ENCODE measurements at places on chromosomes 5 and 9.

- DNase-seq = no peak
Observed at GRCh38 chr9:36949466-36949865, 84.6 kb downstream of the PAX5 start.

DNA sequence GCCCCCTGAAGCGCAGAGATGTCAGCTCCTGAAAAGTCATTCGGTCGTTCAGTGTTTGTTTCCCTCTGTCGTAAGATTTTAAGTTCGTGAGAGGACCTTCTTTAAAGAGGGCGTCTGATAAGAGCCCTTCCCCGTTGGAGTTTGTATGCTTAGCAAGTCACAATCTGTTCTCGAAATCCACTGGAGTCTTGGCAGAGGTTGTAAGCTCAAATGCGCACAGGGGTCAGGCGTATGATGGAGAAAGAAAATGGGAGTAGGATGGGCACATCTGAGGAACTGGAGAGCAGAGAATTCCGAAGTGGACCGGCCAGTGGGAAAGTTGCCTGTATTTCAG is 710 bp downstream of the HSD17B4 start:
- DNase-seq = no peak

DNA sequence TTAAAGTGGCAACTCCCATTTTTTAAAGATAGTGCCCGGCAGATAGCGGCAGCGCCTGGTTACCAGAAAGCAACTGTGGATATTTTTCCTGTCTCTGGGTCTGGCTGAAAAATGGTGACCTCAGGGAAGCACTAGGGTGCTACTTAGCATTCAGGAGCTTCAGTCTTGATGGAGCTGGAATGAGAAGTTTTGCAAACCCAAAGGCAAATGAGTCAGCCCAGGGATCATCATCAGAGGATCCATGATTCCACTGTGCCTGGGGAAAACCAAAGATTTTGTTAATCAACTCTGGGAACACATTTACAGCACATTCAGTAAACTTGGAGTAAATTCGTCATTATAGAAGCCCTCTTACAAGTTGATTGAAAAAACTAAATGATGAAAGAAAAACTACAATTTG is 26.7 kb downstream of the F2R start:
- no peak for DNase-seq

GRCh38 chr9:132733260-132733815 is 63.1 kb downstream of the GTF3C4 start:
- DNase-seq = no peak

GRCh38 chr9:110776221-110776620 is 107.6 kb downstream of the MUSK start:
- DNase-seq = no peak

DNA sequence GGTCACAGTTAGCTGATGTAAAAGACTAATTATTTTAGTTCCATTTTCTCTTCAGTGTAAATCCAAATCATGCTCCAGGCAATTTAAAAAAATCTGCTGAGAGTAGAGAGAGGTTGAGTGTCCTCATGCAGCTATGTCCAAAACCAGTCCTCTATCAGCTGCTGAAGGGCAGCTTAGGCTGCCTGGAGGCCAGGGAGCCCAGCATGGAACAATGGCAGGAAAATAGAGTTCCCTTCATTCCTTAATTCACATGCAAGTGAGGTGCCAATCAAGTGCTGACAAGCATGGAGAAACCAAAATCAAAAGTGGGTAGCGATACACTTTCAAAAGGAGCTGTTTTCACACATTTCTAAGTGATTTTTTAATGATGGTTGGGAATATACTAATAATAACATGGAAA is 78.3 kb upstream of the POU5F2 start:
- DNase-seq = no peak

DNA sequence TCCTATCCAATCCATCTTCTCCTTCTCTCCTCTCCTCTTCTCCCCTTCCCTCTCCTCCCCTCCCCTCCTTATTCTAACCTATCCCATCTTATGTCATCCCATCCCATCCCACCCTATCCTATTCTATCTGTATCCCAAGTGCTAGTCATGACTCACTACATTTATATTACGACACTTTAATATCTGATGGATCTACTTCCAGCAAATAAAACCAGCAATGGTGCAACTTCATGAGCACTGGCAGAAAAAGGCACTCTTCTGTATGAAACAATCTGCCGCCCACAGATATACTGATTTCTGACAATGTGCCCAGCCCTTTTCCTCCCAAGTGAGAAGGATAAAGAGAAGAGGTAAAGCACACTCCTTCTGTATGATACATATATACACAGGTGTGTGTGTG is 86.6 kb upstream of the ANKH start:
- DNase-seq = no peak

DNA sequence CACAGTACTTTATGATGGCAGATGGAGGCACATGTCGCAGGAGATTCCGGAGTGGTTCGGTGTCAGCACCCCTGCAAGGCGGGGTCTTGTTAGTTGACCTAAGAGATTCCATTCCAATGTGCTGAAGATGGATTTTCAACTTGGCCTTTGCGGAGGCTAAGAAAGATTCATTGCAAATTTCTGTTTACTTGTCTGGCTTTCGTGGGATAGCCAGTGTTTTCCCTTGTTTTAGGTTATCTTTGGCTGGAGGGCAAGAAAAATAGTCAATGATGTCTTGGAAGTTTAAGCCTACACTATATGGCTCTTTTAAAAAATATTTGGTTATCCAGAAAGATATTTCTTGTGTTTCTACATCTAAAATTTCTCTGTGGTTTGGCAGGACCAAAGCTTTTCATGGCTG is 123.6 kb upstream of the PTCH1 start:
- no peak for DNase-seq

DNA sequence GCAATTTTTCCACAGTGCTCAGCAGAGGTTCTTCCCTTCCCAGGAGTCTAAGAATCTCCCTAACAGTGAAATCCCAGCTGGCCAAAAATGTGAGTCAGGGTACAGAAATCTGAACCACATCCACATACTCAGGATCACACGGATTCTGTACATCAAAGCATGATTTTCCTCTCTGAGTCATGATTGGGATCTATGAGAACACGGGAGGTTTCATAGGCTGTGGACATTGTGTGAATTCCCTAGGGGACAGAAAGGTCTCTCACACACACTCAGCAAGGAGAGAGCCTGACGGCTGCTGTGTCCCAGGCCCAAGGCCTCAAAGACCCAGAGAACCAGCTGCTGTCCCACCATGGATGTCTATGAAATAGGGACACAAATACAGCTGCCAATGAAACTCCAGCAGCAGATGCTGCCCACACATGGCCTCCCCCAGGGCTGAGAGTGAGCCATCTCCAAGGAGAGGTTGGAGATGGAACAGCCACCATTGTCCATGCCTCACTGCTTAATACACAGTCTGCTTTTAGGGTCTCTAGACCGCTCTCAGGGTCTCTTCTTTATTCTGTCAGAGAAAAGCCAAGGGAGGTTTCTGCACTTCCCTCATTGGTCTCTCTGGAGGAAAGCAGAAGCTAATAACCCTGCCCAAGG is 102.7 kb downstream of the ADAMTS12 start:
- DNase-seq = peak; percentile 27

DNA sequence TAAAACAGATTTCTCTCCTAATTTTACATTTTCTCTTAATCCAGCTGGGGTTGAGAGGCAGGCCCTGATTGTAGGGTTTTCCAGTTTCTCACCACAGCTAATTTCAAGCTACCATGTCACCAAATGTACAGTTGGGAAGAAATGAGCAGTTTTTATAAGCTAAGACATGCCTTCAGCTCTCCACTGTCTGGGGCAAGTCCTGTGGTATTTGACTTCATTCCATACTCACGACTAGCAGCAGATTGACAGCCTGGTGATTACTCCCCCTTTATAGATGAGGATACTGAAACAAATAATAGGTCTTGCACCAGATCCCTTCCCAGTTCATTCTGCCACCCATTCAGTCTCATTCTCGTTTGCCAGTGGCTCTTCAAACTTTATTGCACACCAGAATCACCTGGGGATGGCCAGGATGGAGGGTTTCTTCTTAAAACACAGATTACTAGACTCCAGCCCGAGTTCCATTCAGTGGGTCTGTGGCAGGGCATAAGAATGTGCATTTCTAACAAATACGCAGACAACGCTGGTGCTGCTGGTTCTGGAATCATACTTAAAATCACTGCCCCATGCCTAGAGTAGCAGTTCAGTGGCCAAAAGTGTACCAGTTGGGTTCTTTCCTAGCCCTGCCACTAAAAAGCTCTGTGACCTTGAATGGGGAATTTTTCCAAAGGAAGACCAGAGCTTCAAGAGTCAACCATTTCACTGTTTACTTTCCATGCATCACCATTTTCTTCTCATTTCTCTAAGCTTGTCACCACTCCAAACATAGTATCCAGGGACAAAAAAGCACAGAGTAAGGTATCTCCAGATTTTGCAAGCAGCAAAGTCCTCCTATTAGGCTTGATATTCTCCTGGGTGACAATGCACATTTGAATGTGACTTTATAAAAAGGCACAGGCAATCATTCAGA is 64.3 kb downstream of the CSNK1A1 start:
- DNase-seq = peak; percentile 60

- DNase-seq = peak; percentile 34
Observed at GRCh38 chr9:84851935-84852585, 182.5 kb downstream of the NTRK2 start.

DNA sequence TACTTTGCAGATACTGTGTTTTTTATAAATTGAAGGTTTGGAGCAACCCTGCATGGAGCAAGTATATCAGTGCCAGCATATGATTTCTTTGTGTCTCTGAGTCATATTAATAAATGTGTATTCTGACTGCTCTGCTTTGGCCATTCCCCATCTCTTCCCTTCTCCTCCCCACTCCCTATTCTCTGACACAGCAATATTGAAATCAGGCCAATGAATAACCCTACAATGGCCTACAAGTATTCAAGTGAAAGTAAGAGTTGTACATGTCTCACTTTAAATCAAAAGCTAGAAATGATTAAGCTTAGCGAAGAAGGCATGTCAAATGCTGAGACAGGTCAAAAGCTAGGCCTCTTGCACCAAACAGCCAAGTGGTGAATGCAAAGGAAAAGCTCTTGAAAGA is 82.2 kb upstream of the TLX3 start:
- no peak for DNase-seq

DNA sequence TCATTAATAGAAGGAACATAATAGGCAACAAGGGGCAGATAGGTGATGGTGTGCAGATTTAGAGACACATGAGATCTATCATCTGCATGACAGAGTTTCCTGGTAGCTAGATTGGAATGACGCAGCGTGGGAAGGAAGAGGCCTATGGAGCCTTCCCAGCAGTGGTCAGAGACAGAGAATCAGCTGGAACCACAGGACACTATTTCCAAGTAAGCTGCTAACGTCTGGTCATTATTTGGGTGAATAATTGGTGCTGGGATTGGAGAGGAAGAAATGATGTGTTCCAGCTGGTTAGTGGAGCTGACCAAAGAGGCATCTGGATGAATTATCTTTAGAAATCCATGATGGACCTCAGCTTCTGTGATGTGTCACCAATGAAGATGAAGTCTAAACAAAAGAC is 91.2 kb upstream of the PRR16 start:
- no peak for DNase-seq

DNA sequence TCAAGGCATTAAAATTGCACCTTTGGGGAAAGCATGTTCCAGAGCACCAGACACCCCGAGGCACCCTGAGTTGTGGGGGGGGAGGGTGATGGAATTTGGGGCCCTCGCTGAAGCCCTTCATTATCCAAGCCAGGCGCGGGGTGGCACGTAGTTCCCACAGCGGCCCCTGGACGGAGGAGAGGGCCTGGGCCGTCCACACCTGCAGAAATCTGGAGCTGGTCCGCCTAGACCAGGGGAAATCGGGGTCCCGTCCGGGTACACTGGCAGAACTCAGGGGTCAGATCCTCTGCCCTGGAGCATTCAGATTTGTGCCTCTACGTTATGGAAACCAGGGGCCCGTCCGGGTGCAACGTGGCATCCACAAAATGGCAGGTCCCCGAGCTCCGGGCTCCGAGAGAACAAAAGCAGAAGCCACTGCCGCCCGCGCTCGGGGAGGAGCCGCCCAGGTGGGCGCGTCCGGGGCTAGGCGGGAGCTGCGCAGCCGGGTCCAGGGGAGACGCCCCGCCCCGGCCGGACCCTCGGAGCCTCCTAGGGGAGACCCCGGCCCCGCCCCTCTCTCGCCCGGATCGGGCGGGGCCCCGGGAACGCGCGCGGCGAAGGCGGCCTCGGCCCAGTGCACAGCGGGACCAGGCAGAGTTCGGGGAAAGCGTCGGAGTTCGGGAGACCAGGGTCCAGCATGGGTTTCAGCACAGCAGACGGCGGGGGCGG is at the start of gene PLEKHG4B:
Gene PLEKHG4B, plus strand, starts transcription at position 613 of the 708 bp plus-strand sequence. Its CDS starts 64 bp downstream, at position 677.
- no peak for DNase-seq

GRCh38 chr9:113957821-113958341 is 81.8 kb downstream of the ZNF618 start:
- no peak for DNase-seq

GRCh38 chr9:129266536-129266935 is 88.5 kb upstream of the IER5L start:
- no peak for DNase-seq

- DNase-seq = no peak
Observed at GRCh38 chr5:33725806-33726205, 166.0 kb downstream of the ADAMTS12 start.

DNA sequence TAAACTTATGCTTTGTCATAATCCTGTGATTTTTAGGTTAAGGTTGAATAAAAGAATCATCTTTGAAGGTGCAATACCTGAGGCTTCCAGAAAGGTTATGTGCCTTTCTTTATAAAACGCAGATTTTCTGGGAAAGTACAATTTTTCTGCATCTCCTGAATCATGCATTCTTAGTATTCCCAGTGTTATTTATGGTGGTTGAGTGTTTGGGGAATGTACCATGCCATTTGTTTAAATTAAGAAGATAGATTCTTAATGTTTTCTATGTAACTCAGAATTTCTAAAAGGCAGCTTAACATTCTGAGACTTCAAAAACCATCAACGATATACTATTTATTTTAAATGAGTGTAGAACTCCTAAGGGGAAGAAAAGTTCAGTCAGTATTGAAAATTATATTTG is 108.1 kb upstream of the FBN2 start:
- DNase-seq = no peak

GRCh38 chr9:93649610-93650261 is 73.4 kb downstream of the PHF2 start:
- DNase-seq = no peak

DNA sequence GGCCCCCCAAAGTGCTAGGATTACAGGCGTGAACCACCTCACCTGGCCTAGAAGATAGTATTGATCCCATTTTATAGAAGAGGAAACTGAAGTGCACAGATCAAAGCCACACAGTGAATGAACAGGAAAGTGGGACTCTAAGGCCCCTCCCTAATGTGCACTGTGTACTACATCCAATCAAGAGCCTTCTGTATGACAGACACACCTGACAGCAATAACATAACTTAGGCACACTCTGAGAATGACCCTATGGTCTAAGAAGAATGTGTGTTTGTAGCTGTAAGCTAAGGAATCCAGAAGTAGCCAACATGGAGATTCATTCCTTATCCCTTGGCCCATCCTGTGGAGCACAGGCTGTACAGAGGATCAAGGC is 271.2 kb downstream of the SMARCA2 start:
- no peak for DNase-seq

GRCh38 chr5:143225511-143225910 is 178.0 kb downstream of the NR3C1 start:
- no peak for DNase-seq

GRCh38 chr5:156182174-156182967 is 144.6 kb upstream of the SGCD start:
- no peak for DNase-seq
